ENCODE measurements at places on chromosomes 2 and 18. TPM values are rescaled to one million over a fixed set of nuclear protein-coding genes. Genes with fewer than 3 reads are reported as not detected.
A peak's percentile ranks its signal among the peaks of the same experiment; 100 is the strongest.

Gene DPYSL5
- total RNA-seq, result not detected

Gene AGAP1
- 18.3 TPM for total RNA-seq

Gene ELOA2
- not detected for total RNA-seq

Gene HRH4
- total RNA-seq, result not detected

Gene GNLY
- total RNA-seq, result not detected

Gene STK25
- total RNA-seq, result 239 TPM

Gene TMEM178A
- 0.32 TPM for total RNA-seq

Gene CREG2
- total RNA-seq, result under 0.01 TPM

Gene SLC9A2
- not detected for total RNA-seq

Gene OSR1
- total RNA-seq, result 9.1 TPM

Gene CYTIP
- not detected for total RNA-seq

DNA sequence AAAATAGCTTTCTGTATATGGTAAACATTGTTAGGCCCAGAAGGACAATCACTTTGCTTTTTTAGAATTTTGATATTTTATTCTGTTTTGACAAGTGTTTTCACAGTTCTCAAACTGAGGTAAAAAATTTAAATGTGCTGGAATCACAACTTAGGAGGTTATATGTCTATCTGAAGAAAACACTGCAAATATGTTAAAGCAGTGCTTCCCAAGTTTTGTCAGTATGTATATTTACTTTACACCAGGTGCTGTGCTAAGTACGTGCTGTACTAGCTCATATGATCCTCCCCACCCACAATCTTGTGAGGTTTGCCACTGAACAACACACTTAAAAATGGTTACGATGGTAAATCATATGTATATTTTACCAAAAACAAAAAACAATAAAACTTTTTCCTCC lies 124.2 kb downstream of the CABYR start:
- H3K36me3 ChIP-seq, result no peaks in the 10 kb centered on the region
- H3K4me3 ChIP-seq, result no peak overlapping the region
- H3K27me3 ChIP-seq, result no peaks in the 10 kb centered on the region
- H3K4me1 ChIP-seq, result no peaks in the 10 kb centered on the region
- DNase-seq, result no peak

GRCh38 chr2:229969921-229970320 lies 47.6 kb downstream of the FBXO36 start:
- peaks cover 11% of the 10 kb centered on the region for H3K4me1 ChIP-seq
- no peaks in the 10 kb centered on the region for H3K36me3 ChIP-seq
- H3K27me3 ChIP-seq, result no peaks in the 10 kb centered on the region

GRCh38 chr2:96306370-96306769 lies 1.0 kb upstream of the SNRNP200 start:
- peaks cover 15% of the 10 kb centered on the region for H3K4me1 ChIP-seq
- H3K27ac ChIP-seq, result no peak overlapping the region
- H3K27me3 ChIP-seq, result no peaks in the 10 kb centered on the region
- peak overlapping the region; percentile 97 for H3K4me3 ChIP-seq

DNA sequence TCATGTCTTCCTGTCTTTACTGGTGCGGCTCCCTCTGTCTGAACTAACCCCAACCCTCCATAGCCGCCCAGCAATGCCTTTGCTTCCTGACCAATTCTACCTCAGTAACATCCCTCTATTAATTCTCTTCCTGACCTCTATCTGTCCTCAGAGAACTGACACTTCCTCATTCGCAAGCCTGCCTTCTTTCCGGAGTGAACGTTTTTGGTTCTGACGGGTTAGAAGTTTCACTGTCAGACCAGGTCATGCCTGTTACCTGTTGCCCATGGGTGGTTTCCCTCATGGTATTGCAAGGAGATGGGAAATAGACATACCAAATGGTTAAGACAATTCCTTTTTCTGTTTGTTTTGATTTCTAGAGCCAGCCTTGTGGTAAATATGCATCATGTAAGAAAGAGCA lies 453.4 kb upstream of the SLC14A2 start:
- peaks cover 28% of the 10 kb centered on the region for H3K4me1 ChIP-seq
- no peak for DNase-seq
- no peak overlapping the region for H3K27ac ChIP-seq
- H3K4me3 ChIP-seq, result no peak overlapping the region

DNA sequence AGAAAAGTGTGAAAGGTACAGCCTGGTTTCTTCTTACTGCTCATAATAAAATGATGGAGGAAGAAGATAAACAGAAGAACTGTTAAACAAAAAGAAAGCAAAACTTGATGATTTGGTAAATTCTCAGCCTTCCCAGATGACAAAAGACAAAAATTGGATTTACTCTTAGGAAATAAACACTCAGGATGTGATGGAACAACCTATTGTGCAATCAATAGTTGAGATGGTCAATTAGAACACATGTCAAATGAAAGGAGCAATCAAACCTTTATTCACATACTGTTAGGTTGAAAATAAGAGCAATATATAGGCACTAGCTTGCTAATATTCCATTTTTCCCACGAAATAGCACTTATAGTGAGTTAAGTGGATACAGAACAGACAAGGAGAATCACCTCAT lies 1174.0 kb upstream of the SLC39A10 start:
- no peak for DNase-seq
- no peaks in the 10 kb centered on the region for H3K36me3 ChIP-seq
- no peaks in the 10 kb centered on the region for H3K27me3 ChIP-seq
- no peaks in the 10 kb centered on the region for H3K4me1 ChIP-seq

DNA sequence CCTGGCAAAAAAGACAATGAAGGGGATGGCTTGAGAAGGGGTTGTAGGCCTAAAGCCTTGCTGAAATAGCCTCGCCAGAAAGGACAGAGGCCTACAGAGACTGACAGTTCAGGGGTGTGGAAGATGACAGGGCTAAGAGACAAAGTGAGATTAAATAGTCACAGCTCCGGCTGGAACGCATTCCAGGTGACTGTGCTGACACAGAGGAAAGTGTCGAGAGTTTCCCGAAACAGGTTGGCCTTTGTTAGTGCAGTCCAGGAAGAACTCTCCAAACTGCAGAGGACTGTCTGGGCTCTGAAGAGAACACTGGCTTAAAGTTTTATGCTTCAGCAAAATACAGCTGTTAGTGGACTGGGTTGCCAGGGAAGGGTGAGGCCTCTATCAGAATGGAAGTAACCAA lies 52.8 kb downstream of the METTL4 start:
- no peak overlapping the region for H3K4me3 ChIP-seq
- no peak overlapping the region for H3K27ac ChIP-seq
- no peaks in the 10 kb centered on the region for H3K36me3 ChIP-seq
- DNase-seq, result no peak
- no peaks in the 10 kb centered on the region for H3K27me3 ChIP-seq

- H3K4me3 ChIP-seq, result no peak overlapping the region
- peak overlapping the region; percentile 58 for H3K27ac ChIP-seq
- peak; percentile 67 for DNase-seq
- H3K36me3 ChIP-seq, result no peaks in the 10 kb centered on the region
Measured at GRCh38 chr2:215929602-215930335, 83.6 kb downstream of the MREG start.

GRCh38 chr2:121688820-121689219 lies 39.6 kb upstream of the CLASP1 start:
- no peaks in the 10 kb centered on the region for H3K4me1 ChIP-seq
- no peaks in the 10 kb centered on the region for H3K27me3 ChIP-seq
- H3K4me3 ChIP-seq, result no peak overlapping the region
- H3K36me3 ChIP-seq, result no peaks in the 10 kb centered on the region
- H3K27ac ChIP-seq, result no peak overlapping the region

GRCh38 chr2:28359222-28360057 lies 33.2 kb upstream of the FOSL2 start:
- DNase-seq, result no peak
- no peaks in the 10 kb centered on the region for H3K27me3 ChIP-seq
- no peaks in the 10 kb centered on the region for H3K36me3 ChIP-seq

- no peaks in the 10 kb centered on the region for H3K36me3 ChIP-seq
- no peak for DNase-seq
- no peaks in the 10 kb centered on the region for H3K4me1 ChIP-seq
- no peak overlapping the region for H3K4me3 ChIP-seq
Measured at GRCh38 chr2:3705782-3706181, 2.4 kb downstream of the DCDC2C start.

DNA sequence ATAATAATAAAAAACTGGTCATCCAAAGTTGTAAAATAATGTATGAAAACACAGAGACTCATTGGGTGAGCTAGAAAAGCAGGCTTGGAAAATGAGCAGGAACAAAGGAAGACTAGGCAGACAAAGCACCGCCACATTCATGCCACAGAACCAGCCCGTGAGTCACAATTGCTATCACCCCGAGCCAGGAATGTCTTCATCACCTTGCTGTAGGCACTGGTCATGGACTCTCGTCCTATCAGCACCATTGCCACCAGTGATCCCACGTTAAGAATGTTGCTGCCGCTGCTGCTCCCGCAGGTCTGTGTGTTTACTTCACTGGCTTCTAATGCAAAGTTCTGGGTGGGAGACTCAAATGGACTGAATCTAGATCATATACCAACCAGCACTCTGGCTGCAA lies 417.9 kb downstream of the PID1 start:
- no peak overlapping the region for H3K27ac ChIP-seq
- no peaks in the 10 kb centered on the region for H3K27me3 ChIP-seq

DNA sequence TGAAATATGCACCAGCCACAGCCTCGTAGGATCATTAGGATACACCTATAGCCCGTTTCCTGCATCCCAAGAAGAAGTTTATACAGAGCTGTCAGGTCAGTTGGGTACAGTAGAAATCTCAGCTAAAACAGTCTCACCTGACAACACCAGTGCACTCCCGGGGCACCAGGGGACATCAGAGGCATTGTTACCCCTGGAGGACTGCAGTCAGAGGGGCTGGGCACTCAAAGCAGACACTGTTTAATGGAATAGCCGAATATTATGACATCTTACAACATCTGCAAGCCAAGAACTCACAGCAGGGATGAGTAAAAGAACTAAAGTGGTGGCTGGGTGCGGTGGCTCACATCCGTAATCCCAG lies 93.0 kb upstream of the ID2 start:
- H3K36me3 ChIP-seq, result no peaks in the 10 kb centered on the region
- H3K27me3 ChIP-seq, result 0 out of 2 replicates have a peak, but pooled peaks cover 4% of the 10 kb centered on the region
- no peak overlapping the region for H3K27ac ChIP-seq
- H3K4me1 ChIP-seq, result no peaks in the 10 kb centered on the region

DNA sequence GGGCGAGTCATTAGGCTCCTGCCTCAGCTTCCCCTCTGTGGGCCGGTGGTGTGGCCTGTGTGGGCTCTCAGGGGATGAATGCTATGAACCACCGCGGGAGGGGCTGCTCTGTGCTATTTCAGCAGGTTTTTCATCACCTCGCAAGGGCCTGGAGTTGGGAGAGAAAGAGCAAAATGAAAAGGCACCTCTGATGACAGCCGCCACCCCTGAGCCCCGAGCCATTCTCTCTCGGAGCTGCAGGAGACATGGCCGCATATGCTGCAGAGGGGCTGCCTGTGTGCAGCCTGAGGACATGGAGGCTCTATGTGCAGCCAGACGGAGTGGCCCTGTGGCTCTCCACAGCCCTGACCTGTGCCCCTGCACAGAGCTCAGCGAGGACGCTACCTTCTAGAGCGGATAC lies 96.2 kb upstream of the CTDP1 start:
- H3K27me3 ChIP-seq, result 0 out of 2 replicates have a peak, but pooled peaks cover 3% of the 10 kb centered on the region
- no peak overlapping the region for H3K4me3 ChIP-seq
- H3K36me3 ChIP-seq, result no peaks in the 10 kb centered on the region

GRCh38 chr2:215653344-215654030 lies 217.6 kb upstream of the FN1 start:
- peak; percentile 83 for DNase-seq
- peaks cover 53% of the 10 kb centered on the region for H3K4me1 ChIP-seq
- no peaks in the 10 kb centered on the region for H3K36me3 ChIP-seq
- H3K27me3 ChIP-seq, result no peaks in the 10 kb centered on the region

DNA sequence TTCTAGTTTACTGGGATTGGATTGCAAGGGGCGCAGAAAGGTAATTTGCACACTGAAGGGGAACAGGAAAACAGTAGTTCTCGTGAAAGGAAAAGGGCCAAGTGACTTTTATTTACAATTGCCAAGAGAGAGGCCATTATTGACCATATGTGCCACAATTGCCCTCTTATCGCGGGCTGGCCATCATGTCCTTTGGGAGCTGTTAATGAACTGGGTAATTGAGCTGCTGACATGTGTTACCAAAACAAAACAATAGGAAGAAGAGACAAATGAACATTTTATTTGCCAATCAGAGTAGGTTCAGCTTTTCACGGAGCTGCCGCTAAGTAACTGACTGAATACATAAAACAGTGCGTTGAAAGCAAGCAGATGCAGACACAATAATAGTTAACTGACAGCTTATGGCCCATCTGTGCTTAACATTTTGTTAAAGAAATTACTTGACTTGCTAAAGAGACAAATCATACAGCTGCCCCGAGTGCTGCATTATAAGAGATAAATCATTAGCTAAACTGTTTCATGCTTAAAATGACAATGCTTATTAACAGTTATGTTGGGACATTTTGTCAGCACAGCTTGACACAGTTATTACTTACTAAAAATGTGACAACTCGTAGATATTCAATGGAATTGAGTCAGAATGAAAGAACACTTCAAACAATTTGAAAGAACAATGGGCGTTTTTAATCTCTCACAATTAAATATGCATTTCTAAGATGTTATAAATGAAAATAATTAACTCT lies 57.5 kb downstream of the PAX3 start:
- peaks cover 21% of the 10 kb centered on the region for H3K27me3 ChIP-seq
- no peaks in the 10 kb centered on the region for H3K36me3 ChIP-seq
- no peak for DNase-seq
- no peak overlapping the region for H3K4me3 ChIP-seq
- no peaks in the 10 kb centered on the region for H3K4me1 ChIP-seq
- H3K27ac ChIP-seq, result no peak overlapping the region

GRCh38 chr2:1887915-1888314 lies 143.6 kb upstream of the PXDN start:
- DNase-seq, result peak; percentile 38
- no peaks in the 10 kb centered on the region for H3K4me1 ChIP-seq
- H3K27ac ChIP-seq, result no peak overlapping the region
- H3K36me3 ChIP-seq, result no peaks in the 10 kb centered on the region
- H3K27me3 ChIP-seq, result 0 out of 2 replicates have a peak, but pooled peaks cover 3% of the 10 kb centered on the region

- H3K4me3 ChIP-seq, result no peak overlapping the region
- H3K4me1 ChIP-seq, result no peaks in the 10 kb centered on the region
- peaks cover 14% of the 10 kb centered on the region for H3K27me3 ChIP-seq
- H3K36me3 ChIP-seq, result no peaks in the 10 kb centered on the region
- no peak for DNase-seq
Measured at GRCh38 chr18:79631096-79631507, 48.5 kb upstream of the CTDP1 start.

Measured in GM23248 (cell line).